Neural progenitor cell (in vitro differentiated cells): ENCODE measurements at places on chromosomes 2 and 18.

DNA sequence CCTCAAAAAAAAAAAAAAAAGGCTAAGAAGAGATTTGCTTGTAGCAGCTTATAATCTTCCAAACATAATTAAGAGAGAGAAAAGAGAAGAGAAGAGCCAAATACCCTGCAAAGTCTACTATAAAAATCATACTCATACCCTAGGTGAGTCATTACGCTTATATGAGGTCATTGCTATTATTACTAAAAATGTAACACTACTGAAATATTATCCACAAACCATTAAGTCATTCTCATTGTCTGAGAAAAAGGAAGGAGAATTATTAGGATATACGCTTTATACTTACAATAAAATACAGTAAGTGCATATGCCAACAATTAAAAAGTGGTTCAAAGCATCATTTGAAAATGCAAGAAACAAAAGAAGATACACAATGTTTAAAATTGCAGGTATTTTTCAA, 66.5 kb downstream of the COLEC12 start:
- DNase-seq = no peak

GRCh38 chr2:224837558-224837957, 121.4 kb upstream of the CCDC195 start:
- no peak for DNase-seq

DNA sequence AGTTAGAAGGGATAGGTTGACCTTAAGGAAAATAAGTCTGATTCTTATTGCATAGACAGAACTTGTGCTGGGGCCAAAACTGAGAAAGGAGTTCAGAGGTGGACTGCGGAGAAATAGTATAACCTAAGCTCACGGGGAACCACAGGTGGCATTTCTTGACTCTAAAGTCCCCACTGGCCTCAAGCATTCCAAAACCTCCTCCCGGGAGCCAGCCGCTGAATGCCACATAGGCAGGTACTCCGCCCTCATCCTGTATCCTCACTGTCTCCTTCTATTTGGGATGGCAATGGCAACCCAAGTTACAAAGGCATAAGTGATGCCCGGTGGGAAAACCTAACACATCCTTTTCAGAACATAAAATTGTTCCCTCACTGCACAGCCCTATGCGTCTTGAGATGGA, 173.0 kb downstream of the SP3 start:
- peak; percentile 38 for DNase-seq

DNA sequence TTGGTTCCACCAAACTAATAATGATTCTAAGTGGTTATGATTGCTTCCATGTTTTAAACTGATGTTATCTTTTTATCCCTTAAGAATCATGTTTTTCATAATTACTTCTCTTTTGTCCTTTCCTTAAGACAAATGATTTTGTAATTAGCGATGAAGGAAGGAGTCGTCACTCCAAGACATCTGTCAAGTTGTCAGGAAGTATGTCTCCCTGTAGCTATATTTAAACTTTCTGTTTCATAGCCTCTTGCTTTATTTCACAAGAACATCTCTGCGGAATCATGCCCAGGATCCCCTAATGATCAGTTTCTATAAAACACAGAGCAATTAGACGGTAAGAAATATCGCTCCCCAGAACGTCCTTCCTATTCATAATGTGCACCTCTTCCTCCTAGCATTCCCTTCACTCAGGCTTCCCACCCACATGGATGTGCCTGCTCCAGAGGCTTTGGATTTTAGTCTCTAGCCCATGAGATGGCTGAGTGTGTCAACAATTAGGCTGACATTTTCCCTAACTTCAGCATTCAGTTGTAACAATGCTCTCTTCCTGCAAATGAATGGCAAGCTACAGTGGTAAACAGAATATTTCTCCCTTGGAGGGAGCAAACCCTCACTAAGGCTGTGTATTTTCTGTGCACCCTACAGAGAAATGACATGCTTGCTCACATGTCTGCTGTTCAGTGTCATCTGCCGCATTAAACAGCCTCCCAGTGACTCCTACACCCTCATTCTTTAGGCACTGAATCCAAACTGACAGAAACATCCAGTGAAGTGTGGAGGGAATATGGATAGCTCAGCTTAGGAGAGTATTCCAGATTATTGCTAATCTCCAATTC, 879.6 kb upstream of the CELF4 start:
- DNase-seq = no peak

GRCh38 chr2:172480301-172481218, 53.2 kb downstream of the ITGA6 start:
- DNase-seq = no peak

GRCh38 chr2:68824831-68825230, 46.4 kb downstream of the BMP10 start:
- no peak for DNase-seq

DNA sequence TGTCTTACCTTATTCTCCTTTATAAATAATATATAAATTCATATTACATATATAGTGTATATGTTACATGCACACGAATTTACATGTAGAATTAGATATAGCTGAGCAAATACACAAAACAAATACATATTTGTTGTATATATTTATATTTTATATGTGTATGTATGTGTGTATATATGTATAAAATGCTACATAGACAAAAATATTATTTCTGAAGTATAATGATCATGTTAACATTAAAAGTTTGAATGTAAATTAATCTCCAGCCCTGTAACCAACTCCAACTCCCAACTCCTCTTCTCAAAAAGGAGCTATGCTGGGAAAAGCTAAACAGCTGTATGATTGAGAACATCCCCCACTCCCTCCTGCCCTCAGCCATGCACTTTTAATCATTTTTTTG, 42.7 kb upstream of the RND3 start:
- DNase-seq = no peak

DNA sequence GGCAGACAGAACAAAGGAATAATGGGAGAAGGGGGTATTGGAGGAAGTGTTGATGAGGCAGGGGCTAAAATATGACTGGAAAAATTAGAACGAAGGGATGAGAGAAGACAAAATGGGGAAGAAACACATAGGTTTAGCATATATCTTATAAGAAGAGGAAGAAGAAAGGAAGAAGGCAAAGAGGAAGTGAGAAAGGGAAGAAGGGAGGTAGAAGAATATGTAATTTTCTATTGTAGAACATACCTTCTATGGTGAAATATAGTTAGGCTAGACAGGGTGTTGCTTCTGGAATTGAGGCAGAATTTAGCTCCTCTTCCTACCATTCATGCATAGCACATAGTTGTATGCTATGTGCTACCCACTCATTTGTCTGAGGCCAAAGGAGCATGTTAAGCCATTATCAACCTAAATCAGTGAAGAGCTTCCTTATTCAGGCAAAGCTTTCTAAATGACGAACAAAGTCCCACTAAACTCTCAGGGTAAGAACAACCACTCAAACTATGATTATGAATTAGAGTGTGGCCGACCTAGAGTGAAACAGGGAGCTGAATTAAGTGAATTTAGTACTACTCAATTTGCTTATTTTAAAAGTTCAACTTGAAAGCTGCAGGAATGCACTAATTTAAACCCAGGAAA, 180.9 kb upstream of the GALNT5 start:
- DNase-seq = no peak

DNA sequence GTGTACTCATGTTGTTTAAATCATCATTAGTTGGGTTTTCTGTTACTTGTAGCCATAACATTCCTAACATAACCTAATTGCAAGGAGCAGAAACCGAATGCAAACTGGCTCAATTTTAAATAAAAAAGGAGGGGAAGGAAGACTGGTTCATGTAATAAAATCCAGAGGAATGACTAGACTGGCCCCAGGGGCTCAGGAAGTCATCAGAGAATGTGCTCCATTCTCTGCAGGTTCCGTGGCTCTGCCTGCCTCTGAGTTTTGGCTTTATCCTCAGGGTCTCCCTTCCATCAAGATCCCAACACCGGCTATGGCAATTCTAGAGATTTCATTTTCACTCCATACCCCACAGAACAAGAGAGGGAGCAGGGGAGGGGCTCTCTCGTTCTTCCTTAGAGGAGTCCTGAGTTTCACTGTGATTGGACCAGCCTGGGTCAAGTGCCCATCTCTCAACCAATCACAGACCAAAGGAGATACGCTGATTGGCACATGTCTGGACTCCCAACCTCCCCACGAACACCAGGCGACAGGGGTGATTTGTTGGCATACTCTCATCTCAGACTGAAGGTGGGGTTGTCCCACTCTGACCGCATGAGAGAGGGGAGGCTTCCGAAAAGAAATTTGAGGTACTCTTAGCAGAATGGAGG, 64.8 kb downstream of the NPPC start:
- no peak for DNase-seq

DNA sequence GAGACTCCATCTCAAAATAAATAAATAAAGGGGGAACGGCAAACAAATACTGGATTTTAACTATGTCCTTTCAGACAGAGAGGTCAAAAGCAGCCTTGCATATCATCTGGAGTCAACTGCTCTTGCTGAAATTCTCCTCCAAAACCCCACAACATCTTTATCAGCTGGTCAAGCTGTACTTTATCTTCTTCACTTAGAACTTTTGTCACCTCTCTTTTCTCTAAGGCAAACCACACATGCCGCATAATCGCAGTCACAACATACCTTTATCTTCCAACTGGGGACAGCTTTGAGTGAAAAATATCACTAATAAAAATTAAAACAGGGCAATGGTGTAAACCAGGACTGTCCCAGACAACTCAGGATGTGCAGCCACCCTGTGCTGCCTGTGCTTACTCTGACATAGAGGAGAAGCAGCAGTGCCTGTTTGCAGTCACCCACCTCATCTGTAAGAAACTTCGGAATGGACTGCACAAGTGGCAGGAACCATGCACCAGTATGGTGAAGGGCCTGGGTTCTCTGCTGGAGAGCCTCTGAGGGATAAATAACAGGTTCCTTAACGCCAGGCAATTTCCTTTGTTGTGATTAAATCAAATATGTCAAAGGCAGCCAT, 6.2 kb downstream of the MPPE1 start:
- DNase-seq = no peak

DNA sequence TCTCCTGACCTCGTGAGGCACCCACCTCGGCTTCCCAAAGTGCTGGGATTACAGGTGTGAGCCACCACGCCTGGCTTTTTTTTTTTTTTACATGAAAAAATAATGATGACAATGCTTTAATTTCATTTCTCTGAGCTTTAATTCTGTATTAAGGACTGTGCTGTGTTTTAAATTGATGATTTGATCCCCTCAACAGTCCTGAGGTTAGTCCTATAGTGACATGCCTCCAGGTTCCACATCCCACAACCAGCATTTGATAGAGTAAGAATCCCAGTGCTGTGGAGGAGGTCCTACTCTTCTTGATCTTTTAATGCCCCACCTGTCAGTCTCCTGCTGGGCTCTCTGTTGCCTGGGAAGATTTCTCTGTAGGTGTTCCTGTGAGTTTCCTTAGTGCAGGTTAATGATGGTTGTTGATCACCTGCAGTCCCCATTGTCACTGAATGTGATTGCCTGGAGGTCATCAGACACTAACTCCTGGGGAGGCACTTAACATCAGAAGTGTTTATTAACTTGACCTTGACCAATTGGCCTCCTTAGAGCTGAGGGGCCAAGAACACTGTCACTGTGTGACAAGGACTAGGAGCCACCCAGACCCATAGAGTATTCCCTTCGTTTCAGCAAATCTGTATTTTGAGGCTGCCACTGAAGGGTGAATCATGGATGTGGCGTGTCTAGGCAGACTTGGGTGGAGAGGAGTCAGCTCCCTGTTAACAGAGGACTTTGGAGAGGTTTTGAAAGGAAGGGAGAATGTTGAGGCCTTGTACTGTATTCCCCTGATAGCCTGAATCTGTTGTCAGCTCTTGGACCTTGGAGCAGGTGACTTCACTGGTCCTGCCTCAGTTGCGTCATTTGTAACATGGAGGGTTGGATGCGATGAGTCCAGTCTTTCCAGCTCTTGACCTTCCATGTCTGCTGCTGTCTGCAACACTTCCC, 11.5 kb downstream of the ASAP2 start:
- DNase-seq = no peak

GRCh38 chr18:36188916-36189315, 1.6 kb downstream of the MOCOS start:
- DNase-seq = peak; percentile 31

DNA sequence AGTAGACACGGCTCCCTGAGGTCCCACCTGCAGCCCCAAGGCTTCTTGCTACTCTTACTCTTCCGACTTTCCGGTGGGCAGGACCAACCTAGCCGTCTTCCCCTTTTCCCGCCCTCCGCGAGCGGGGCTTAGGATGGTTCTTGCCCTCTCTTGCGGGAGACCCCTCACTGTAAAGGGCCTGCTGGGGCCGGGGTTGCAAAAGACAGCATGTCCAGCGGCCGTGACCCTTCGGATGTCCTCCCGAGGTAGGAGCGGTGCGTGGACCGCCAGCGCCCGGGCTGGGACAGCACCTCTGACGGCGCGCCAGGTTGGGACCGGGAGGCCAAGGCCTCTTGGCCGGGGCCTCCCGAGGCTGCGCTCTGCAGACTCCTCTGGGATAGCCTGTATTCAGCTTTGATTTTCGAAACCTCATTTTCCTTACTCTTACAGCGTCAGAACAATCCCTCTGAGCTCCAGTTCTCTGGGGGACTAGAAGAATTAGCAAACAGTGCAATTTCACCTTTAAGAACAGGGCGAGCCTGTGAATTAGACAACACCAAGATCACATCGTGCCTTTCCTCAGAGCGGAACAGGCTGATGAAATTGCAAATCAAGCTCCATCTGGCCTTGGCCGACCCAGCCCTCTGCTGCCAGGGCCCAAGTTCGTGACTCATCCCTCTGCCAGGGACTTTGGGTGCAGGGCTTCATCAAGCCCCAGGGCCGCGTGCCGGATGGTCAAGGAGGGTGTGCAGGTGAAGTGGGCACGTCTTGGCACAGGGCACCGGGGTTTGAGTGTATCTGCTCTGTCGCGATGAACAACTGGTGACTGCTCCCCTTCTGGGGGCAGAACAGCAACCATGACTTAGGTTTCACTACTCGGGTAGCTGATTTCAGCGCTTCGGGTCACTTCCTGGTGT, 777 bp downstream of the MOCOS start:
- peak; percentile 23 for DNase-seq

DNA sequence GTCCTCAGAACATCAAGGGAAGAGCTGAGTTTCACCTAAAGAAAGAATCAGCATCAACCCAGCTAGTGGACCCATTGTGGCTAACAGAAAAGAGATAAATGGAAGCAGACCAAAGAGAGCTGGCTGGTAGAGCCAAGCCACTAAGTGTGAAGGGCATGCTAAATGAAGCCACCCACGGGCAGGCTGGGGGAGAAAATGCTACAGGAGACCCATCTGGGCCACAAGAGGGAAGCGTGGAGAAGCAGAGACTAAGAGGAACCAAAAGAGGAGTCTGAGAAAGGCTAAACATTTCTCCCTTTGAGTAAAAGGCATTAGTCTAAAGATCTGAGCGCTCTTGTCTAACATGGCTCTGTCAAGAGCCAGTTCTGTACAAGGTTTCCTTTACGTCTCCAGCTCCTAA, 15.8 kb downstream of the CWC22 start:
- peak; percentile 21 for DNase-seq

- no peak for DNase-seq
Observed at GRCh38 chr2:29130295-29130694, 15.1 kb downstream of the CLIP4 start.
